ENCODE measurements at places on chromosomes 5 and 9.

DNA sequence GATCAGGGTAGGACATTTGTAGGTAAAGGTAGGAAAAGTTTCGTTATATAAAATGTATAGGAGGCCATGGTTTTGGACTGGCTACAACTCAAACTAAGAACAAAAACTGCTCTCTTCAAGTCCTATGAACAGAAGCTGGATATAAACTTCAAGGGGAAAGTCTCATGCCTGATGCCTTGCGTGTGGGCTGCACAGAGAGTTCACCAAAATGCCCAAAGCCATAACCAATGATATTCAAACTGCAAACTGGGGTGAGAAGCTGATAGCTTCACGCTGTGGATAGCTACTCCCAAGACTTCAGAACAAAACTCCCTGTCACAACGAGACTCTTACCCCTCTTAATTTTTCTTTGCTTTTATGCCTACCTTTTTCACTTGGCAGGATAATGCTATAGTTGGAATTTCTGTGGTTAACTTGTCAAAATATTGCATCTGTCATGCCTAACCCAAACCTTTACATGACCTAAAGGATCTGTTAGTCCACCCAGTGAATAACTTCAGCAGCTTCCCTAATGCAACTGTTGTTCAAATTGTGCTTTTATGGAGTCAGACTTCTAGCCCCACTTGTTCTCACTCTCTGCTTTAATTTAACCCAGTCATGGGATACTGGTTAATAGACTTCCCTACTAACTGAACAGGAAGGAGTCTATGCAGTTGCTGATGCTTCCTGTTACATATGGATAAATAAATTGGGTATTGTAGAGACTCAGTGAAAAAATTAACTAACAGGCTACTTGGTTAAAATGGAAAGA lies 71.9 kb downstream of the SFXN1 start:
- DNase-seq: no peak

DNA sequence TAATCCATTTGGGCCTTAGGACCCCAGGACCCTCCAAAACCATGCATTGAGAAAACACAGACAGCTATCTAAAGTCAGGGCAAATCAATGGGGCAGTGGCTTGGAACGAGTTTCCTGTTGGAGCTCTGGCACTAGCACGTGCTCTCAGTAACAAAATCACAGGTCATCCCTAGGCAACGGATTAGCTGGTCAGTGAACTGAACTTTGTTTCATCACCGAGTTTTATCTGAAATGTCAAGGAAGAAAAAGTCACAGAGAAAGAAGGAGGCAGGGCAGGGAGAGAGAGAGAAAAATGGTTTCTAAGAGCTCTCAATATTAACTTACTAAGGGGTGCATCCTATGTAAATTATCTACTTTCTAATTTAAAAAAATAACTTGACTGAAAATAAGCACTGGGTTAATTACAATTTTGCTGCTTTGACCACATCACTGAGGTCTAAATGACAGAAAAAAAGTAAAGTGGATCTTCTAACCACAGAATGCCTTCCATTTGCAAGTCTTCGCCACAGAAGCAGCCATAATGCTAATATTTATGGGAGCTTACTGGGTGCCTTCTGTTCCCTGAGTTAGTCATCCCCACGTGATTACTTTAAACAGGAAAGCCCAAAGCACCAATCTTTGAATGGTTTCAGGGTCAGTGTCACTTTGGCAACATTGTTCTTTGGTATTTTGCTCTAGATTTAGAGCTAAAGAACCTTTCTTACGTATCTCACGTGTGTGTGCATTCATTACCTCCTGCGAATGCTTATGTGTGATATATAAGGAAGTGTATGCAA lies 503.9 kb downstream of the RASEF start:
- DNase-seq: no peak

GRCh38 chr5:98334946-98335345 lies 438.5 kb upstream of the RGMB start:
- no peak for DNase-seq

GRCh38 chr9:9924376-9924775 lies 688.4 kb downstream of the PTPRD start:
- no peak for DNase-seq

DNA sequence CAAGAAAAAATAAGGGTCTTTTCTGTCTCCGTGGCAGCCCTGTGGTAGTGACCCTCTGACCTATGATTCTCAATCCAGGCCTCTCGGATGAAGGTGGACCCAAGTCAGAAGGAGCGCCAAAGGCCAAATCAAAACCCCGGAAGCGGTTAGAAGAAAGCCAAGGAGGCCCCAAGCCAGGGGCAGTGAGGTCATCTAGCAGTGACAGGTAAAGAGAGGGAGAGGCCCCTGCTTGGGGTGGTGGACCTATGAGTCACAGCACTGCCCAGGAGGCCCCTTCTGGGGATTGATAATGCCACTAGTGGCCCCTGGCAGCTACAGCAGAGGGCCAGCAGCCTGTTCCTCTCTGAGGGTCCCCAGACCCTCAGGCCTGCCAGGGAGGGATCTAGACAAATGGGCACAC lies 6.4 kb upstream of the SLC2A8 start:
- no peak for DNase-seq

DNA sequence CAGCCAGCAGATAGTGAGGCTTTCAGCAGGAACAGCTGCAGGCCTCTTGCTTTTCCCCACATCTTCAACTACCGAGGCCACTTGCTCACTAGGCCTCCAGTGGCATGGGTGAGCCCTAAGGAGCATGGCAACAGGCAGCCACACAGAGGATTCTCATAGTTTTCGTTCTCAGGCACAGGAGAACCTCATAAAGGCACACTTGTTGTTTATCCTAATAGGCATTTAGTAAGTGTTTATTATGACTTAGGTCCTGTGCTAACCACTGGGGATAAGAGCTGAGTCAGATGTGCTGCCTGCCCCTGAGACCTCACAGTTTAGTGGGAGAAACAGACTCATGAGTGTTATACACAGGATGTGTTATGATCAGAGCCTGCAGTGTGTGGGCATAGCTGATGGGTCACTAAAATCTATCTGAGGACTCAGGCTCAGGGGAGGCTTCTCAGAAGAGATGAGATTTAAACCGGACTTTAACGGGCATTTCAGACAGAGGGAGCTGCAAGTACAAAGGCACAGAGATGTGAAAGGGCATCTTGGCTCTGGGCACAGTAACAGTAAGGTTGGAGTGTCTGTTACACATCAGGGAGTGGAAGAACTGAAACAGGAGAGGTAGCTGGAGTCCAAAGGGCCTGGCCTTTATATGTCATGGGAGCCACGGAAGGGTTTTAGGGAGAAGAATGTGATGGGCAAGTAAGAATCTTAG lies 21.0 kb upstream of the HEMGN start:
- no peak for DNase-seq

DNA sequence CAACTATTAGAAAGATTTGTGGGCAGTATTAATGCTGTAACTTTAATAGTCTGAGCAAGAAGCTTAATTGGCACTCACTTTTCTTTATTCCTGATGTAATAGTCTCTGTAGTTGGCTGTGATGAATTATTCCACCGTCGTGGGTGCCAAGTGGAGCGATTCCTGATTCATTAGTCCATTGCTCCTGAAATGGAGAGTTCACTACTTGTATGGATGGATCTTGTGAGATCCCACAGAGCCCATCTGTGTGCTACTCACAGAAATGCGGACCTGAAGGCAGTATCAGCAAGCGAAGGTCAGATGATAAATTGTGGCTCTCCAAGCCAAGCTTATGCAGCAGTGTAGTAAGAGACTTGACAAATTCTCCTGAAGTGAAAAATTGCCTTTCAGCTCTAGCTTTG lies 212.2 kb downstream of the CHSY3 start:
- DNase-seq: no peak

DNA sequence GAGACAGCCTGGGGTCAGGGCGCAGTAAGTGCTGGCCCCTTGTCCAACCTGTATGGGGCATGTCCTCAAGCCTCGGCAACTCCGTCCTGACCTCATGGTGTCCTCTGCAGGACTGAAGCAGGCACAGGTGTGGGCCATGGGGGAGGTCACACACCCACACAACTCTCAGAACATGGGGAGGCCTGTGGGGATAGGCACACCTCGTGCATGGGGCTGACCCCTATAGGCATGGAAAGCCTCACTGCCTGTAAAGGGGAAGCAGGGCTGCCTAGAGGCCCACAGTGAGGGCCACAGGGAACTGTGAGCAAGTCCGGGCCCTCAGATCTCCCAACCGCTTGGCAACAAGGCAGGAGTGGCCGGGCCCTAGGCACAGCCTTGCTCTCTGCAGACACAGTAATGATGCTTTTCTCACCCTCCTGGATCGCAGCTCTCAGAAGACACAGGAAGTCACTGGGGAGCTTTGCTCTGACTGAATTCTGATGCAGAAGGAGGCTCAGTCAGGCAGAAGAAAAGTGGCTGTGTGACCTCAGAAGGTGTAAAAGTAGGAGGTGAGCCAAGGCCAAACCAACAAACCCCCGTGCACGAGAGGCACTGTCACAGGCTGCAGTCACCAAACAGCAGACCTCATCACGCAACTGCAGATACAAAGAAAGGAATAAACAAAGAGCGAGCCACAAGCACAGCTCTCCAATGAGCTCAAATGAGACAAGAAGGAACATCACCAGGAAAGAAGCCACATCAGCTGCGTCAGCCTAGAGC lies 5.4 kb downstream of the IPPK start:
- DNase-seq: no peak

GRCh38 chr5:33530183-33531036 lies 89.6 kb downstream of the TARS1 start:
- DNase-seq: no peak

DNA sequence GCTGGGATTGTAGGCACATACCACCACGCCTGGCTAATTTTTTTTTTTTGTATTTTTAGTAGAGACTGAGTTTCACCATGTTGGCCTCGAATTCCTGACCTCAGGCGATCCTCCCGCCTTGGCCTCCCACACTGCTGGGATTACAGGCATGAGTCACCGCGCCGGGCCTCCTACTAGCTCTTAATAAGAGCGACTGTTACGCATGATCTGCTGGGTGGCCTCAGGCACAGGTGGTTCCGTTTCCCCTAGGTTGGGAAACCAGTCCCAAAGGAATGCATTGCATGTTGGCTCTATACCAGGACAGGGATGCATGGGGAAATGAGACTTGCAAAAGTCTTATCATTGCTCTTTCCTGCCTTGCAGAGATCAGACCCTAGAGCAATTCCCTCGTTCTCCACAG lies 184.7 kb upstream of the PPP1R26 start:
- no peak for DNase-seq

GRCh38 chr9:126354887-126355770 lies 28.5 kb downstream of the MVB12B start:
- DNase-seq: no peak

- no peak for DNase-seq
Measured at GRCh38 chr5:53418826-53419658, 61.4 kb upstream of the FST start.

GRCh38 chr5:172849606-172850453 lies 15.8 kb downstream of the ERGIC1 start:
- DNase-seq: no peak

- DNase-seq: no peak
Measured at GRCh38 chr9:73565833-73566465, 414.3 kb downstream of the ANXA1 start.

DNA sequence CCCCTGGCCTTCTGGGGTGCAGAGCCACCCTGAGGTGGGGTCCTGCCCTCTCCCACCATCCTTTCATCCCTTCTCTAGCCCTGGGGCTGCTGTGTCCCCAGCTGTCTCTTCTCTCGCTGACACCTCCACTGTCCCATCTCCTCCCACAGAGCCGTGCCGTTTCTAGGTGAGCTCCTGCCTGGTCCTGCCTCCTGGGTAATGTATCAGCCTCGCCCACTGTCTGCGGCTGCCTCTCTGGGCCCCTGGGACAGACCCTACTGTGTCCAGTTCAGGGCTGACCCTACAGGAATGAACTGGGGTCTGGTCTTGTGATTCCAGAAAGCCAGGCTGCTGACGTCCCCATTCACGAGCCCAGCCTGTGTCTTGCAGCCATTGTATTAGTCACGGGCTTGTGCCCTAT lies 4.1 kb downstream of the PAEP start:
- no peak for DNase-seq

GRCh38 chr9:68433531-68434110 lies 77.2 kb downstream of the PGM5 start:
- DNase-seq: no peak
